ENCODE measurements at places on chromosomes 5 and 9.
A peak's percentile ranks its signal among the peaks of the same experiment; 100 is the strongest.

DNA sequence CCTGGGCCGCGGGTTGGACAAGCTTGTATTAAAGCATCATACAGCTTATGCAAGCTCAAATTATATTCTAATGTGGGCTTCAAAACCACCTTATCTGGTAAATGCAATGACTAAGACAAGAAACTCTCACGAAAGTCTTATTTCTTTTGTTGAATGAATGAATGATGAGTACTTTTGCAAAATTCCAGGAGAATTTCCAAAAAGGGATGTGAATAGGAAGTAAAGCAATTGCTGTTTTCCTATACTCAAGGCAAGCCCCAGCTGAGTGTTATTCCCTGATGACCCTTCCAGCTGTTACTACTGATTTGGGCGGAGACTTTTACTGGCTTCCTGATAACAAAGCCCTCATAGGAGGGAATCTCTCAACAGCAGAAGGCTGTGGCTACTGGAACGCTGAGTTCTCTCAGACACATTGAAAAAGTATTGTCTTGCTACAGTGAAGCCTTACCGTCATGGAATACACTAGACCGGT lies 162.8 kb downstream of the SREK1 start:
- no peak for DNase-seq

- DNase-seq = no peak
Observed at GRCh38 chr9:120485788-120486187, 94.2 kb downstream of the CDK5RAP2 start.

DNA sequence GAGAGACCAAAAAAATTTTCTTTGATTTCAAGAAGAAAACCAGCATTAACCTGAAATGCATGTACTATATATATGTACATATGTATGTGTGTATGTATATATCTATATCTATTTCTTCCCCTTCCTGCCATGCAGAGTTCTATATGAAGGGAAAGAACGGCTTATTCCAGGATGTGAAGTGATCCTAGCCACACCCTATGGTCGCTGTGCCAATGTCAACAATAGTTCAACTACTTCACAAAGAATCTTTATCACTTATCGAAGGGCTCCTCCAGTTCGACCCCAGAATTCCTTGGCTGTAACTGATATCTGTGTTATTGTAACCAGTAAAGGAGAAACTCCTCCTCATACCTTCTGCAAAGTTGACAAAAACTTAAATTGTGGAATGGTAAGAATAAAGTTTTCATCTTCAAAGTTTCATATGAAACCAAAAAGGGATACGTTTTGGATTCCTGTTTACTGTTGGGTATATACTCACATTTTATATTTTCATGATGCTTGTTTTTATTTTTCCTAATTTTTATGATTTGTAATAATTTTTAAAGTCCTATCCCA lies 56.2 kb downstream of the DENND4C start:
- DNase-seq = peak; percentile 78

- DNase-seq = peak; percentile 39
Observed at GRCh38 chr5:168348084-168348414, 56.6 kb downstream of the WWC1 start.

DNA sequence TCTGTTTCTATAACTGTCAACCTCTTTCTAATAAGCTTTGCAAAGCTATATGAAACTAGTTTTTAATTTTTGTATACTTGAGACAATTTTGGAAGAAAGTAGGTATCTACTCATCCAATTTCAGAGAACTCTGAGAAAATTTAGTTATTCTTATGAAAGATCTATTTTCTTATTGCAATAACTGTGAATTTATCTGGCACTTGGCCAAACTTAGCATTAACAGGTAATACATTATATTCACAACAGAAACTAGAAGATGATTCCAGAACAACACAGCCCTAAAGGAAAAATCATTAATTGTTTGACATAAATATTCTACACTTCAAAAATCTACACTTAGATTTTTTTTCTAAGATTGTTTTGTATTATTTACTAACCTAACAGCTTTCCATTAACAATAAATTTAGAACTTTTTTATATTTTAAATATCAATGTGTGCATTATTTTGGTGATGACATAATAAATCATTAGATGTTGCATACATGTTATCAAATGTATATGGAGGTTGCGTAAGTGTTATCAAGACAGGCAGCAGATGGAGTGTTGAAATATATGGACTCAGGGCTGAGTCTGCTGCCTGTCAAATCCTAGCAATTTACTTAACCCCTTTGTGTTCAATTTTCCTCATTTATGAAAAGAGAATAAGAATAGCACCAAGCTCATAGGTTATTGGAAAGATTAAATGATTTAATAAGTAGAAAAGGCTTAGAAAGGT lies 141.8 kb downstream of the MUSK start:
- no peak for DNase-seq

GRCh38 chr9:80485420-80486250 lies 913.9 kb downstream of the TLE4 start:
- no peak for DNase-seq

DNA sequence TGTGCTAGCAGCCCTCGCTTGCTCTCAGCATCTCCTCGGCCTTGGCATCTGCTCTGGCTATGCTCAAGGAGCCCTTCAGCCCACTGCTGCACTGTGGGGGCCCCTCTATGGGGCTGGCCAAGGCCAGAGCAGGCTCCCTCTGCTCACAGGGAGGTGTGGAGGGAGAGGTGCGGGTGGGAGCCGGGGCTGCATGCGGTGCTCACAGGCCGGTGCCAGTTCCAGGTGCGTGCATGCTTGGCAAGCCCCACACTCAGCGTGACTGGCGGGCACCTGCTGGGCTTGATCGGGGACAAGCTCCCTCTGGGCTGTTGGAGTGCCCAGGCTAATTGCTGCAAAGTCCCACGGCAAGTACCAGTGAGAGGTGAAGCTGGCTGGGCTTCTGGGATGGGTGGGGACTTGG lies 170.5 kb downstream of the TRIM36 start:
- DNase-seq = no peak

GRCh38 chr5:43171451-43171850 lies 20.6 kb upstream of the NIM1K start:
- DNase-seq = no peak

GRCh38 chr9:81522716-81523551 lies 166.4 kb downstream of the TLE1 start:
- DNase-seq = no peak

DNA sequence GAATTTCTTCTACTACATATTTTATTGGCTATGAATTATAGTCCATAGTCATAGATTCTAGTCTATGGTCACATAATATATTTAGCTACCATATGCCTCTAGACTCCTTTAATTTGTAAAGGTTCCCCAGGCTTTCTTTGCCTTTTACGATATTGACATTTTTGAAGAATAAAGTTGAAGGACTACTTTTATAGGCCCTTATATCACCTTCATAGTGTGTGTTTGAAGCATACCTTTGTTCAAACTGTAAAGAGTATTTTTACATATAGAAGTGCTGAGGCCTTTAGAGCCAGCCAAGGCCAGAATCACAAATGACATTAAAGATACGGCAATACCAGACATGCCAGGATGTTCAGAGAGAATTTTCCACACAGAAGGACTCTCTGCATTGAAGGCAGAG lies 147.0 kb downstream of the GABRG2 start:
- DNase-seq = no peak

- no peak for DNase-seq
Observed at GRCh38 chr5:37701868-37702267, 138.0 kb downstream of the GDNF start.

DNA sequence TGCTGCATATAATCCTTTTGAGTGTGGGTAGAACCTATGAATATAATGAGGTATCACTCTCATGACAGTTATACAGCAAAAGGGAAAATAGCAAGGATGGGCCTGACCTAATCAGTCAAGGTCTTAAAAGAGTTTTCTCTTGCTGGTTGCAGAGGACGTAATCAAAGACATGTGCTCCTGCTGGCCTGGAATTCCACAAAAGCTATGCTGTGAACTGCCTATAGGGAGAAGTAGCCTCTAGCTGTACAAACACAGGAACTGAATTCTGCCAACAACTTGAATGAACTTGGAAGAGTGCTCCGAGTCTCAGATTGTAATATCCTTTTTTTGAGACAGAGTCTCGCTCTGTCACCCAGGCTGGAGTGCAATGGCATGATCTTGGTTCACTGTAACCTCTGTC lies 195.6 kb downstream of the PLK2 start:
- DNase-seq = no peak

GRCh38 chr9:117232281-117232680 lies 182.6 kb downstream of the ASTN2 start:
- DNase-seq = no peak

- no peak for DNase-seq
Observed at GRCh38 chr9:8961186-8961851, 1161.7 kb upstream of the DMAC1 start.

DNA sequence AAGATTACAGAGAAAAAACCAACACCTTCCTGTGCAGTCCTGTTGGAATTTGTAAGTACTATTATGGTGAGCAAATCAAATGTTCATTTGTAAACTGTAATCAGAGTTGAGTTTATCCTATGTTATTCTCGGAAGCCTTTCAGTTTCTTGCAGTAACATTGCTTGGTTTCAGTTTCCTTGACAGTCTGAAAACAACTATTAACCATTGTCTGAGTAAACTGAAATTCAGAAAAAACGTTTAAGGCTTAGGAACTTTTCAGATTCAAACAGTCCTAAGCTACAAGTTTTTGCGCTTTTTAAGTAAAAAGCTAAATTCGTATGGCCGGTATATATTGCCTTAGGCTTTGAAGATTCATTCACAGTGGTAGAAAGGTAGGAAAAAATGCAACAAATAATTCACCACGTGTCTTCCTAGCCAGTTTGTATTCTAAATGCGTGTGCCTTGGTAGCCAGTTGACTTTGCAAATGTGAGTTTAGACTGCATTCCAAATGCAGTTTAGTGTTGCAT lies 2.5 kb downstream of the GPBP1 start:
- no peak for DNase-seq

GRCh38 chr5:181189962-181190710 lies 14.9 kb downstream of the TRIM7 start:
- DNase-seq = peak; percentile 59

DNA sequence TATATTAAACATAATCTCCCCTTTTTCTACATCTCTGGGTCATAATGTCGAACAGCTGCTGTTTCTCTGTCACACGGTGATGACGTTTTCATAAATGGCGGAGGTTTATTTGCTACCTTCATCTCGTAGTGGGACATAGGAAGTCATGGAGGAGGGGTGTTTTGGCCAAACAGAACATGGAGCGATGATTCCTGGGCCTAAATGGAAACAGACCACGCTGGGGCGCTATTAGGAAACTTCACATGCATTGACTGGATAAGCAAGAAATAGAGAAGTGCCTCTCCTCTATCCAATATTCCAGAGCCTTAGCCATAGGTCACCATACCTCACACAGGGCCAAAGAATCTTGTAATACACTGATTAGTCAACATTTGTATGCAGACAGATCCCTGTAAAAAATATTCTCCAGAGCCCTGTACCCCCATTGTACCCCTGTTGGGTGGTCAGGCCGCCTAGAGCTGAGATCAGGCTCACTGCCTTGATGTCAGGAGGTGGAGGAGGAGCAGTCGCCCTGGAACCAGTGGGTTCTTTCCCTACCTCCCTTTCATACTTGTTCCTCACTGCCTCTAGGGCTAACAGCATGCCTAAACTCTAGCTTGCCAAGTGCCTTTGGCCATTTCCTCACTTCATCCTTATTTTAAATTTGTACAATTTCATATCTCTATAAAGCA lies 77.8 kb upstream of the SPIN1 start:
- no peak for DNase-seq

DNA sequence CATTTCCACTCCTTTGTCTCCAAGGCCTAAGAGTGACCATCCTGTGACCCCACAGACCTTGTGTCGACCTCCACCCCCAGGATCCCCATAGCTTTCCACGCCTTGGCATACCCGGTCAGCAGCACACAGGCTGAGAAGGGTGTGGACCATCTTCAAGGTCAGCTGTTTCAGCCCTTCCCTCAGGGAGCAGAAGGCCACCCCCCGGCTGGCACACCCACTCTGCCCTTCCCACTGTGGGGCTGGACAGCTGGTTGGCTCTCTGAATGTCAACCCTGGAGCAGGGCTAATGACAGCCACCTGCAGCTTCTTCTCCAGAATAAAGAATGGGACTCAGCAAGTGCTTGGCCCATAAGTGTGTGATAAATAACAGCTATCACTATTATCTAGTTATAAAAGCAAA lies 93.1 kb downstream of the OLFM1 start:
- no peak for DNase-seq

DNA sequence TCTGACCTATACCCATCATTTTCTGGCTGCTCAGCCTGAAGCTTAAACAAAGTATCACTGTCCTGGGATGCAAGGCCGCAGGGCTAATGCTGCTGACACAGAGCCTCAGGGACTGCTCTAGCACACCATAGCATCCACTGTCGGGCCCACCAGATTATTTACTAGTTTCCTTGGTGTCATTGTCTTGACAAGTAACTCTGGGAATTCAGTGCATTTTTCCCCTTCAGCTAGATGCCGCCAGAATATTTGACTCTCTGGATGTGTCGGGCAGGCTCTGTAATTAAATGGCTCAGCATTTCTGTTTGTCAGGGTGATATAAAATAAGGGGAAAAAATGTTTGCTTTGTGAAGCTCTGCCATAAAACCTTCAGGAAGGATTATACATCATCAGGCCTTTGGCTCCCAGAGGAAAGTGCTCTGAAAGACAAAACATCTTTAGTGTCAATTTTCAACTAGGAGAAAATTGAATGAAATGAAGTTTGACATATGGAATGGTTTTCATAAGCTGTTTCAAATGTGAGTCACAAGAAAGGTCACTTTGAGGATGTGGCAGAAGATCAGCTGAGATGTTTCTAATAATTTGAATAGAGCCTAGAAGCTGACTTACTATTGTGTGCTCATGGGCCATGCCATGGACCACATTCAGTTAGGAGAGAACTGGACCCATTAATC lies 350.1 kb downstream of the TMEM232 start:
- DNase-seq = no peak

DNA sequence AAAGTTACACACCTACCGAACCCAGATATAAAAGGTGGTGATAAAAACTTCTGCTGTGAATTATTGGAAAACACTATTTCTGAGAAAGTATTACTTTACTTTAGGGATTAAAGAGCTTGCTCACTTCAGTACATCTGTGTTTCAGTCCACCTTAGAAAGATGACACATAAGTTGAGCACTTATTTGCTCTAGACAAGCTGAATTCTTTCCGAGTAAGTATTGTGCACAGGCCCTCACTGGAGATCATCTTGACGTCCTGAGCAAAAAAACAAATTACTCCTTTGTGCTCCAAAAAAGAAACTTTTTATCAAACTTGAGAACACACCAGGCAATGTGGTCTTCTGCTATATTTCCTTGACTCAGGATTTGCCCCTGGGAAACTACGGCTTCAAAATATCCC lies 231.0 kb upstream of the GRAMD2B start:
- DNase-seq = no peak

DNA sequence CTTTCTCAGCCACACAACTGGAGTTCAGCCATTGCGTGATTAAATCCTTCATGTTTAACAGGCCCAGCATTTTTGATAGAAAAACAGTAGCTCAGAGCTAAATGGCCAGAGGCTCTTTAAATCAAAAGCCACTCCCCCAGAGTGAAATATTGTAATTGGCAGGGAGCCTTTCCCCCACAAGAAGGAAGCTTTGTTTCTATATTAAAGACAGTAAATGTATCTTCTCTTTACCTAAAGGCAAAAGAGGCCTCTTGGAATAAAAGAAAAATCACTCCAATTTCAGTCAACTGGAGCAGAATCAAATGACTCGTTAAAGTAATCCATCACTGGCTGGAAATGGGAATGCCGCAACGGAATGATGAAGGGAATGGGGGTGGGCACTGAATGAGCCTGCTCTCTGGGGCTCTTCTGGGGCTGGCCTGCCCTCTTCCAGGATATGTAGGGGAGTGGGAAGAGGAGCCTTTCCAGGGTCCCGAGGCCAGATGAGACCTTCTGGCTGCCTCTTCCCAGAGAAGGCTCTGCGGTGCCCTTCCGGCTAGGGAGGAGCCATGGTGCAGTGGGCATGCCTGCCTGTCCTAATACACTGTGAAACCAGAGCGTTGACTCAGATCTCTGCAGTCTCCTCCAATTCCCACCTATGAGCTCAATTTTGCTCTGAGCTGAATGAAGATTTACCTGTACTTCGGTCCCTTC lies 45.2 kb downstream of the ANKDD1B start:
- DNase-seq = no peak

All from left colon (tissue), 2 donors.